ENCODE measurements at places on chromosomes 5 and 9. TPM values are rescaled to one million over a fixed set of nuclear protein-coding genes. Genes with fewer than 3 reads are reported as not detected.

DNA sequence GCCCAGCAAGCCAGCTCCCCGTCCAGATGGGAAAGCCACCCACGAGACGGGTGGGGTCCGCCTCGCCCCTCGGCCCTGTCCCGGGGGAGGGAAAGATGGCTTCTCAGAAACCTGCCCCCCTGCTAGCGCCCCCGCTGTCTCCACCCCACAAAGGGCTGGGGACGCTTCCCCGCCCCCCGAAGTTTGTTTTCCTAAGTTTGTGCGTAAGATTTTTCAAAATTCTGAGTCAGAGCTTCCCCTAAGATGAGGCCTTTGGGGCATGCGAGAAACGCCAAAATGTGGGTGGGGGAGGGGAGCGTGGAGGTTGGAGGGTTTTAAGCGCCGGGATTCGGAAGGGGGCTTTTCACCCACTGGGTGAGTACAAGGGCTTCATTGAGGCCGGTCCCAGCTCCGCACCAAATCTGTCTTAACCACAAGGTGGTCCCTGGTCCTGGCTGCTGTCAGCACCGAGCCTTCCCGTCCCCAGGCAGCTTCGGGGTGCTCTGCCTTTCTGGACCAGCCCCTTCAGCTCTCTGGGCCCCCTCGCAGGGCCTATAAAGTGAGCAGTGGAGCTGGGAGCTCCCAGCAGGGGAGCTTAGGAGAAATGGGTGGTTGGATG is 32.3 kb downstream of the PRRX2 start:
- peaks cover 21% of the 10 kb centered on the region for H3K4me1 ChIP-seq
- peak overlapping the region; percentile 42 for H3K4me3 ChIP-seq
- peak; percentile 67 for DNase-seq
- no peaks in the 10 kb centered on the region for H3K36me3 ChIP-seq

- peak; percentile 14 for DNase-seq
- no peaks in the 10 kb centered on the region for H3K27me3 ChIP-seq
- peaks cover 6% of the 10 kb centered on the region for H3K4me1 ChIP-seq
- H3K27ac ChIP-seq = no peak overlapping the region
- peak overlapping the region; percentile 92 for H3K4me3 ChIP-seq
Measured at GRCh38 chr5:113514289-113514635, 768 bp downstream of the YTHDC2 start.

DNA sequence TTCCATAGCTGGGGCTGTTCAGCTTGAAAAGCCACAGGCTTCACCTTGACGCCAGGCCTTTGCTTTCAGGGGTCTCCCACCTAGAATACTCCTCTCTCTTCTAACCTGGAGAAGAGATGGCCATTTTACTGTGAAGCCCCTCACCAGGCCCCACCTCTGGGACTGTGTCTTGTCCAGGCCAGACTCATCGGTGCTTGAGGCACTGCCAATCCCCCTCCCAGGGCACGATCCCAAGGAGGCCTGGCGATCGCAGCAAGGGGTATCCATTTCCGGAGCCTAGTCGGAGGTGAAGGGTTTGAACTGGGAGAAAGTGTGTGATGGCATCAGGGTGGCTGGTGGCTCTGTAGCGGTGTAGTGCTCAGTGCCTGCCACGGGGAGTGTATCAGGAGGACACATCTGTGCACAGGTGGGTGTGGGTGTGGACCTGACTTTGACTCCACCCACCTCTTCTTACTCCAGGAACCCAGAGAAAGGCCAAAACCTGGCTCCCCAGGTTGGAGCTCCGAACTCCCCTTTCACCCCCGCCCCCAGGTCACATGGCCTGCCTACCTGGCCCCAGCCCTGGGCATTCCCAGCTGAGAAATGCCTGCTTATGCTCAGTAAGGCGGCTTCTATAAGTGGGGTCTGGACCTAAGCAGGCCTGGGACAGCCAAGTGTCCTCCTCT is 27.4 kb upstream of the ENHO start:
- peaks cover 64% of the 10 kb centered on the region for H3K4me1 ChIP-seq
- H3K27ac ChIP-seq = no peak overlapping the region
- DNase-seq = peak; percentile 7
- no peak overlapping the region for H3K4me3 ChIP-seq
- no peaks in the 10 kb centered on the region for H3K27me3 ChIP-seq

DNA sequence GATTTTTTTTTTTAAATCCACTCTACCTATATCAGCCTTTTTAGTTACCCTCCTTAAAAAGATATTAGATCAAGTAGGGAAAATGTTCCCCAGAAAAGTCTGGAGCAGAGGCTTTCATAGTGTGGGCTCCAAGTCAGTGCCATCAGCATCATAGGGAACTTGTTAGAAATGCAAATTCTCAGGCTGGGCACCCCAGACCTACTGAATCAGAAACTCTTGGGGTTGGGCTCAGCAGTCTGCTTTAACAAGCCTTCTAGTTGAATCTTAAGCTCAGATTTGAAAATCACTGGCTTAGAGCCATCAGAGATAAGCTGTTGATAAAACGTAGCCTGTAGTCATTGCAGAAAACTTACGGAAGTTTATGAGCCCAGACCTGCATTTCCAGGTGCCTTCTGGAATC is 140.1 kb downstream of the TMEM38B start:
- DNase-seq = no peak
- H3K27me3 ChIP-seq = no peaks in the 10 kb centered on the region

DNA sequence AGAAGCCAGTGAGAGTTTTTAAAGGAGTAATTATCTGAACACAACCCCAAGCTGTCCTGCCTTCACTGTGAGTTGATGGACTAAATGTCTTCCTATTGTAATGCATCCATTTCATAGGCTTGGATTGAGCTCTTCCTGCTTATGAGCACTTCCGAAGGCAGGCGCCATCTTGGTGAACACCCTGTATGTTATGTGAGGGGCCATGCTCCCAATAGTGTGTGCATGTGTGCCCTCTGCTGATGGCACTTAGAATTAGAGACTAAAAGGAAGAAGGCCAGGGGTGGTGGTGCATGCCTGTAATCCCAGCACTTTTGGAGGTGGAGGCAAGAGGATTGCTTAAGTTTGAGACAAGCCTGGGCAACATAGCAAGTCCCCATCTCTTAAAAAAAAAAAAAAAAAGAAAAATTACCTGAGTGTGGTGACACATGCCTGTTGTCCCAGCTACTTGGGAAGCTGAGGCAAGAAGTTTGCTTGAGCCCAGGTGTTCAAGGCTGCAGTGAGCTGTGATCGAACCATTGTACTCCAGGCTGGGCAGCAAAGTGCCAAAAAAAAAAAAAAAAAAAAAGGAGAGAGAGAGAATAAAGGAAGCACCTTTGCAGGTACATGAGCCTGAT is 65.0 kb downstream of the C9orf152 start:
- peak; percentile 37 for DNase-seq
- no peak overlapping the region for H3K4me3 ChIP-seq
- peaks cover 4% of the 10 kb centered on the region for H3K4me1 ChIP-seq

DNA sequence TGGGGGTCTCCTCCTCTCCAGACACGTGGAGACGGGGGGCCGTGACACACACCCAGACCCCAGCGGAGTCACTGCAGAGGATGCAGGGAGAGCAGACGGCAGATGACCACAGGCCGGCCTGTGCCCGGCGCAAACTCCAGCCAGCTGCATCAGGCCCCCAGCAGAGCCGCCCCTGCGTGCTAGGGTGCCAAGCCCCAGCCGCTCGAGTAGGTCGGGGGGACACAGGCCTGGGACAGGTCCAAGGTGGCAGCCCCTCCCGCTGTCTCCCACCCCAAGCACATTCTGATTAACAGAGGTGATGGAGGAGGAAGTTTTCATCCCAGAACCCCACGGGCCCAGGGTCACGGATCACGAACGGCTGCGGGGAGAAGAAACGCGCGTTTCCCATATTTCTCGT is 14.4 kb downstream of the NACC2 start:
- H3K4me1 ChIP-seq = no peaks in the 10 kb centered on the region
- no peak overlapping the region for H3K27ac ChIP-seq

- H3K36me3 ChIP-seq = no peaks in the 10 kb centered on the region
- no peak for DNase-seq
- no peak overlapping the region for H3K4me3 ChIP-seq
- H3K27ac ChIP-seq = no peak overlapping the region
- peaks cover 6% of the 10 kb centered on the region for H3K4me1 ChIP-seq
Measured at GRCh38 chr5:135222771-135223170, 176.3 kb downstream of the MACROH2A1 start.

DNA sequence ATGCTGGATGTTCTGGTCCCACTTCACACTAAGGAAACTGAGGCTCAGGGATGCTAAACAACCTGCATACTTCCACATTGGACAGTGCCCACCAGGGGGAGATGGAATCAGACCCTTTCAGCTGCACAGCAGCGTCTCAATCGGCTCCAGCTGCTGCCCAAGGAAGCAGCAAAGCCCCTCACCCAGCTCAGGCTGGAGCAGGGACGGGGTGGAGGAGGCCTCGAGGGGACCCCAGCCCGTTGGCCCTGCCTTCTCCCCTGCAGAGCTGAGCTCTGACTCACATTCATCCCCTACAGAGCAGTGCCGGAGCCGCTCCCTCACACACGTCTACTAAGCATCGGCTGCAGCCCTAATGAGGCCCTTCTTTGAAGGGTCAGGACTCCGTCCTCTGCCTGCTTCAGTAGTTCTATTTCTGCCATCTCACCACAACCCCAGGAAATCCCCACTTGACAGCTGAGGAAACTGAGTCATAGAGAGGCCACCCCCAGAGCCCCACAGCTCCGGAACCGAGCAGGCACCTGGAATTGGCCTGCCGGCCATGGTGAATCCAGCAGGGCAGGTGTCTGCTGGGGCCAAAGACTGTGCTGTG is 21.5 kb upstream of the SUSD3 start:
- peaks cover 2% of the 10 kb centered on the region for H3K4me1 ChIP-seq
- no peak overlapping the region for H3K27ac ChIP-seq
- H3K36me3 ChIP-seq = no peaks in the 10 kb centered on the region
- H3K27me3 ChIP-seq = no peaks in the 10 kb centered on the region
- DNase-seq = no peak

GRCh38 chr9:31604531-31604930 is 779.9 kb upstream of the ACO1 start:
- DNase-seq = no peak
- H3K4me3 ChIP-seq = no peak overlapping the region
- no peaks in the 10 kb centered on the region for H3K27me3 ChIP-seq
- no peak overlapping the region for H3K27ac ChIP-seq
- H3K4me1 ChIP-seq = no peaks in the 10 kb centered on the region
- H3K36me3 ChIP-seq = no peaks in the 10 kb centered on the region

DNA sequence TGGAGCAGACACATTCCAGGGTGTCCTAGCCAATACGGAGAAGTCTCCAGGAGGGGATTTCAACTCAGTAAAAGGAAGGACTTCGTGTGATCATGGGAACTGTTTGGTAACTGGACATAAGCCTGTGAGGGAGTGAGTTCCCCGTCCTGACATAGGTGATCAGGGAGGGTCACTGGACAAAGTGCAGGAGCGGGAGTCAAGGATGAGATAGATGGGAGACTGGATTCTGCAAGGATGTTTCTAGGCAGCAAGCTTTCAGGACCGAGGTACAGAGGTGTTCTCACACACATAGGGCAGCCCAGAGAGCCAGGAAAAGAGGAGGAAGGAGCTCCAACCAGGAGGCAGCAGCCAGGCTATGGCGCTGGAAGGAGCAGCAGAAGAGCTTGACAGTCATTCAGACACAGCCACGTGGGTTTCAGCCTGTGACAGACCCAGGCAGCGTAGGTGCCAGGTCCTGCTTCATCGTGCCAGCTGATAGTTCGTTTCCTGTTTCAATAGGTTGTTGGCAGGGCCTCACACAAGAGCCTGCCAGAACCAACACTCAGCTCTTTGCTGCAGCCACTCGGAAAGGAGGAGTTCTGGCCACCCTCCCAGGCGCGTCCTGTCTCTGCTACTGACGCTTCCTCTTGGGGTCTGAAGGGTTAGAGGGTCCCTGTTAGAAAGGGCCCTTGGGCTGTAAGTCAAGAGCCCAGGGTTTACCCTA is 84.1 kb downstream of the AMBP start:
- no peaks in the 10 kb centered on the region for H3K27me3 ChIP-seq
- H3K36me3 ChIP-seq = peaks cover 10% of the 10 kb centered on the region
- peaks cover 16% of the 10 kb centered on the region for H3K4me1 ChIP-seq
- peak overlapping the region; percentile 58 for H3K27ac ChIP-seq

DNA sequence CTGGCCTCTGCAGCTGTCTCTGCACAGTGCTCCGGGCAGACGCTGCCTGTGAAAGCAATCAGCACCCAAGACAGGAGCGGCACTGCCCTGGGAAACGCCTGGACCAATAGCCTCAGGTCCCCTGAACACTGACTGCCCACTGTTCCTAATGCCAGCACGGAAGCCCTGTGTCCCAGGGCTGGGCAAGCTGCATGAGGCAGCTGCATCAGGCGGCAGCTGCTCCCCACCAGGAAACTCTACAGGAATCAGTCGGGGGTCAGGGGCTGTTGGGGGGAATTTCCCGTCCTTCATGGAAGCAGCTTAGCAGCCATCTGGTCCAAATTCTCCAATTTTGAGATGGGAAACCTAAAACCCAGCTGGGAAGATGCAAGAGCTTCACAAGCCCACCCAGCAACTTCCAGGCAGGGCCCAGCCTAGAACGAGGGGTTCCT is 118.6 kb downstream of the VAV2 start:
- no peaks in the 10 kb centered on the region for H3K27me3 ChIP-seq
- no peaks in the 10 kb centered on the region for H3K36me3 ChIP-seq

DNA sequence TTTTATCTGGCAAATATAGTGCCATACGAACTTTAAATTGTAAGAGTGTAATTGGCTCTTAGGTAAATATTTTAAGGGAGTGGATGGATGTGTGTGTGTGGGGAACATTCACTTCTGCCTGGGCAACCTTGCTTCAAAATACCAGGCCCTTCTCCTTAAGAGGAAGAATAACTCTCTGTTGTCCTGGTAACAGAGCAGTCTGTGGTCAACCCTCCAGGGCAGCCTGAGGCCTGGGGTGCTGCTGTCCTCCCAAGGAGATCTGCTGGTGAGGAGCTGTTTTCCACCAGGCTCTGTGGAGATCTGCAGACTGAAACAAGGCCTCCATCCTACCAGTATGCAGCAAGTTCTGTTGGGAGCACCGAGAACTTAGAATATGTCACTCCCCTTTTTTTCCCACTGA is 325.2 kb downstream of the PSAT1 start:
- H3K27ac ChIP-seq = no peak overlapping the region
- no peak for DNase-seq
- no peaks in the 10 kb centered on the region for H3K27me3 ChIP-seq
- H3K4me3 ChIP-seq = no peak overlapping the region
- peaks cover 10% of the 10 kb centered on the region for H3K4me1 ChIP-seq

- H3K4me3 ChIP-seq = peak overlapping the region; percentile 31
- peak; percentile 73 for DNase-seq
- peak overlapping the region; percentile 98 for H3K27ac ChIP-seq
- no peaks in the 10 kb centered on the region for H3K27me3 ChIP-seq
- H3K36me3 ChIP-seq = no peaks in the 10 kb centered on the region
Measured at GRCh38 chr5:125412561-125413495, 666.4 kb upstream of the ZNF608 start.

DNA sequence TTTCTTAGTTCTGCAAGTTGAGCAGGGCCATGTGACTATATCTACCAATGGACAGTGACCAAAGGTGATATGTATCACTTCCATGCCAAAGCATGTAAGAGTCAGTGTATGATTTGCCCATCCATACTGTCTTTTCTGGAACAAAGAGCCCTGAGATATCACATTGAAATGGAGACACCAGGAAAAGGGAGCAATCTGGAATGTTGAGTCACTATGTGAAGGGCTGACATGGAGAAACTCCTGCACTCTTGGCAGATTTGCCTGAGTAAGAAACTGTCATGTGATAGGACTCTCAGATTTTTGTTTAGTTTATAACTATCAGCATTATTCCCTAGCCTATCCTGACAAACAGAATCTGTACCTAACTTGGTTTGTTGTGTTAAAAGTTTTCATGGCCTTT is 29.8 kb upstream of the TMEM161B start:
- no peaks in the 10 kb centered on the region for H3K36me3 ChIP-seq
- no peak for DNase-seq
- H3K27me3 ChIP-seq = no peaks in the 10 kb centered on the region
- H3K27ac ChIP-seq = no peak overlapping the region
- H3K4me3 ChIP-seq = no peak overlapping the region

Gene GLIPR2
- polyA plus RNA-seq = 38.3 TPM

Gene ECSCR
- 13.5 TPM for polyA plus RNA-seq

Gene BAAT
- 0.02 TPM for polyA plus RNA-seq

Gene TMEM250
- 25.9 TPM for polyA plus RNA-seq

Gene CDKN2B
- 6.3 TPM for polyA plus RNA-seq

Gene STPG3
- polyA plus RNA-seq = not detected

Gene FSD1L
- 1.0 TPM for polyA plus RNA-seq

All from SK-N-SH (cell line).